Common myeloid progenitor, CD34-positive (primary cell): ENCODE measurements at places on chromosomes 2 and 18.

DNA sequence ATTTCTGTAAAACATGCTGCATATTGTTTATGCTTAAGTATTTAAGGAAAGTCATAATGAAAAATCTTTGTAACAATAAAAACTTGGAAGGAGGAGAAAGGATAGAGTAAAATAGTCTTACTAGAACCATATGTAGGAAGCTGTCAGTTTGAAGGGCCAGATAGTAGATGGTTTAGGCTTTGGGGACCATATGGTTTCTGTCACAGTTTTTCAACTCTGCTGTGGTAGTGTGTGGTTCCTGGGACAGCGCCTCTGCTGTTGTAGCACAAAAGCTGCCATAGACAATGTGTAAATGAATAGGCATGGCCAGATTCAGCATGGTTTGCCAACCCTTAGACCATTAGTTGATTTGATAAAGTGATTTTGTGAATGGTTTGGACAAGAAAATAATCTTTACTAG lies 75.5 kb downstream of the SLC39A10 start:
- H3K36me3 ChIP-seq: peaks cover 70% of the 10 kb centered on the region
- no peak overlapping the region for H3K4me3 ChIP-seq
- DNase-seq: no peak
- no peaks in the 10 kb centered on the region for H3K27me3 ChIP-seq

DNA sequence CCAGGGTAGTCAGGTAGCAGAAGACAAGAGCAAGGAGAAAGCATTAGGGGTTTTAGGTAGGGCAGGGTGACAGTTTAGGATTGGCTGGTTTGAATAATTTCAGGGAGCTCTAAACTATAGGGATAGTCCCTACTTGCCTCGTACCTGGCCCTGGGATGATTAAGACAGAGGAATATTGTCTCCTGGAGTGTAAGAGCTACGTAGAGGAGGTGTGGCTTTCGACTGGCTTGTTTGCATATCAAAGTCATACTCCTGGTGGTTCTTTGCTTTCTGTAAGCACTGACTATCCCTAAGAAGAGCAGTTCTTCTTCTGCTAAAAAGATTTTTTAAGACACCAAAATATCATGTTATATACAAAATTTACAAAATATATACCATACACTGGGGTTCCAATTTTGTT lies 1867.4 kb downstream of the SUCLG1 start:
- DNase-seq: no peak
- H3K27me3 ChIP-seq: no peaks in the 10 kb centered on the region
- no peaks in the 10 kb centered on the region for H3K36me3 ChIP-seq
- H3K4me3 ChIP-seq: no peak overlapping the region

- DNase-seq: no peak
- H3K4me3 ChIP-seq: no peak overlapping the region
- no peaks in the 10 kb centered on the region for H3K27me3 ChIP-seq
- no peak overlapping the region for H3K27ac ChIP-seq
- no peaks in the 10 kb centered on the region for H3K4me1 ChIP-seq
These were observed 9.3 kb upstream of the EFEMP1 start for GRCh38 chr2:55932843-55933242.

GRCh38 chr2:227939271-227940027 lies 68.0 kb downstream of the DAW1 start:
- H3K27ac ChIP-seq: no peak overlapping the region
- H3K4me1 ChIP-seq: no peaks in the 10 kb centered on the region
- no peak overlapping the region for H3K4me3 ChIP-seq
- H3K36me3 ChIP-seq: no peaks in the 10 kb centered on the region
- H3K27me3 ChIP-seq: no peaks in the 10 kb centered on the region
- no peak for DNase-seq

DNA sequence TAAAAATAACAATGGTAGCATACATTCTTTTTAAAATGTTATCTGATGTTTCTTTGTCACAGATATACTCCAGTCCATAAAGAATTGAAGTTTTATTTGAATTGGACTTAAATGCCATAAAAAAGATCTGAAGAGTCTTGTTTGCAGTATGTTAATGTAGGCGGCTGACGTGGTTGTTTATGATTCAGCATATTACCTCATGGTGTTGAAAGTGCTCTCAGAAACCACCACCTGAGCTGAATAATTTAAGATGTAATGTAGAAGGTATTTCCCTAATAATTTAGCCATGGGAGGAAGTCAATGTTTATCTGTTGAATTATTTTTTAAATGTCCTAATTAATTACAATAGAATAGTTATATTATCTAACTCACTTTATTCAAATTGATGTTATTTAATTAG lies 58.6 kb upstream of the CHN1 start:
- peaks cover 2% of the 10 kb centered on the region for H3K36me3 ChIP-seq
- no peak overlapping the region for H3K4me3 ChIP-seq
- DNase-seq: no peak
- H3K27me3 ChIP-seq: no peaks in the 10 kb centered on the region
- no peaks in the 10 kb centered on the region for H3K4me1 ChIP-seq
- H3K27ac ChIP-seq: no peak overlapping the region

GRCh38 chr2:236008006-236008405 lies 160.2 kb downstream of the GBX2 start:
- no peak for DNase-seq
- H3K4me1 ChIP-seq: no peaks in the 10 kb centered on the region
- H3K4me3 ChIP-seq: no peak overlapping the region
- H3K36me3 ChIP-seq: no peaks in the 10 kb centered on the region
- H3K27me3 ChIP-seq: no peaks in the 10 kb centered on the region
- no peak overlapping the region for H3K27ac ChIP-seq

GRCh38 chr2:200635251-200635650 lies 49.4 kb downstream of the AOX1 start:
- no peak overlapping the region for H3K4me3 ChIP-seq
- no peak overlapping the region for H3K27ac ChIP-seq
- no peak for DNase-seq
- H3K36me3 ChIP-seq: no peaks in the 10 kb centered on the region
